ENCODE measurements at places on chromosomes 1 and 21.

DNA sequence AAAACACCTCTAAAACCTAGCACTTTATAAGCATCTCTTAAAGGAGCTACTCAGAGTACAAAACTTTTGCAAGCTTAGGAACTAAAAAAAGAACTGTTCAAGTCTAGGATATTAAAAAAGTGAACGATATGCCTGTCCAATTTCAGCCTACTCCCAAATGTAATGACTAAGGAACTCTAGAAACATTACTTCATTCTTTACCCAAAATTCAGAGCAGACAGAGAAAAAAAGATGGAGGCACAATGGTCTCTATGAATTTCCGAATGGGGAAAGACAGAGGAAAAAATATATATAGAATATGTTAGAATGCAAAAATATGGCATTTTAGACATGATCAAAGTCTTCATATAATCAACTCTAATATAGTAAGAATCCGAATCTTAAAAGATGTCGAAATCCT is 61.2 kb downstream of the TP53BP2 start:
- no peak for DNase-seq

GRCh38 chr1:67338642-67339041 is 31.0 kb downstream of the IL12RB2 start:
- no peak for DNase-seq

DNA sequence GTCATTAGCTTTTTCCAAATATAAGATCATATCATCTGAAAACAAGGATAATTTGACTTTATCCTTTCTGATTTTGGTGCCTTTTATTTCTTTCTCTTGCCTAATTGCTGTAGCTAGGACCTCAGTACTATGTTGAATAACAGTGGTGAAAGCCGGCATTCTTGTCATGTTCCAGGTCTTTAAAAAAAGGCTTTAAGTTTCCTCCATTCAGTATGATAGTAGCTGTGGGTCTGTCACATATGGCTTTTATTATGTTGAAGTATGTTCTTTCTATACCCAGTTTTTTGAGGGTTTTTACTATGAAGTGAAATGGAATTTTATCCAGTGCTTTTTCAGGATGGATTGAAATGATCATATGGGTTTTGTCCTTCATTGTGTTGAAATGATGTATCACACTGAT is 115.8 kb downstream of the DUSP10 start:
- no peak for DNase-seq

GRCh38 chr1:13628218-13628617 is 44.6 kb downstream of the PDPN start:
- DNase-seq = no peak

GRCh38 chr1:207868774-207869721 is 41.9 kb downstream of the CD34 start:
- peak; percentile 27 for DNase-seq

DNA sequence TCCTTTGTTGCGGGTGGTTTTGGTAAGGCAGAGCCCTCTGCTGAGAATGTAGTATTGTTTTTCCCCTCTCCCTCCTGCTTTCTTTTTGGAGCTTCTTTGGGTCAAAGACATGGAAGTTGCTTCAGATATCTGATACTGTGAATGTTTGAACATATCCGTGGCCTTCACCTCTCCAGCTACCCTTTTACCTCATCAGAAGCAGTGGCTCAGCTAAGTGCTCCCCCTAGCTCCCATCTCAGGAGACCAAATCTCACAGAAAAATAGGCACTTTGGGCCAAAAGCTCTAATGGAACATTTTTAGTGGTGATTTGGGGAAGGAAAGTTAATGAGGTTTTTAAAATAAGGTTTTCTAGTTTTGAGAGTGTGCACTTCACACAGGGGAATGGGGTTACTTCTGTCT is 6.3 kb downstream of the TMEM200B start:
- DNase-seq = no peak

DNA sequence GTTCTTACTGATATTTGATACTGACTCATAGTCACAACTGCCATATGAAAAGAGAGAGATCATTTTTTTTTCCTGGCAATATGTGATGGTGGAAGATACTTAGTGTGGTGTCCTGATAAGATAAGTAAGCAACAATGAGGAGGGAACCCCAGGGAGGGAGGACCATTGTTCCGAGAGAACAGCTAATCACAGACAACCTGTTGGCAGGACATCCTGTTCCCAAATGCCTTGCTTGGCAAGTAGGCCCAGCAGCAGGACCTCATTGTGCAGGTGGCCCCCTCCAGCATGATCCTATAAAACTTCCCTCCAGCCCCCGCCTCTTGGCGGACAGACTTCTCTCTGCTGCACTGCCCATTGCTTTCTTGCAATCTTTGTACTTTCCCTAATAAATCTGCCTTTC is 329.4 kb upstream of the CHRM3 start:
- no peak for DNase-seq

- DNase-seq = no peak
These were observed 15.2 kb downstream of the NR5A2 start for GRCh38 chr1:200042552-200043335.

GRCh38 chr1:182056601-182057366 is 4.7 kb downstream of the ZNF648 start:
- no peak for DNase-seq

DNA sequence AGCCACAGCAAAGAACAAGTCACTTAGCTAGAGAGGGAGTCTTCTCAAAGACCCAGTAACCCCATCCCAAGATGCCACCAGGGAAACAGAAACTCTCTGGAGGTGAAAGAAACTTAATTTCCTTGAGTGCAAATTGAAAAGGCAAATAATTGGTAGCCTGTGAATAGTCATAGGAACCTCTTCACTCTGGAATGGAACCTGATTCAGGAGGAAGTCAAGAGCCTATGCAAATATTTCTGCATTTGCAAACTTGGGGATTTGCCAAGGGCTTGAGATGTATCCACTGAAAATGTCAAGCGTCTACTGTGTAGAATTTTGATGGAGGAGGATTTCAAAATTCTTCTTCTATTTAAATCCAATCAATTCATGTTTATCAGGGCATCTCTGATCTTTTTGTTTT is 5.7 kb downstream of the HIVEP3 start:
- no peak for DNase-seq

DNA sequence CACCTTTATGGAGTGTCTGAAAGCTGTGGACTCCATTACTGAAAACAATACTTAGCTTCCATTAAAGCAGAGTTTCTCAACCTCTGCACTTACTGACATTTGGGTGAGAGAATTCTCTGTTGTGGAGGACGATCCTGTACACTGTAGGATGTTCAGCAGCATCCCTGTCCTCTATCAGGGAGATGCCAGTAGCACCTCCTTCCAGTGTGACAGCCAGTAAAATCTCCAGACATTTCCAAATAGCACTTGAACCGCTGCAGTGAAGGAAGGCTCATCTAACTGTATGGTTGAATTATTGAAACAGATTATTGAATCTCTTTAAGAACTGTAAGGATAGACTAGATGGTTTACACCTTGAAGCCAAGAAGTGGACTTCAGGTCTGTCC is 3.1 kb downstream of the PRDM2 start:
- DNase-seq = no peak

GRCh38 chr1:183144752-183145151 is 41.3 kb upstream of the LAMC2 start:
- DNase-seq = no peak

DNA sequence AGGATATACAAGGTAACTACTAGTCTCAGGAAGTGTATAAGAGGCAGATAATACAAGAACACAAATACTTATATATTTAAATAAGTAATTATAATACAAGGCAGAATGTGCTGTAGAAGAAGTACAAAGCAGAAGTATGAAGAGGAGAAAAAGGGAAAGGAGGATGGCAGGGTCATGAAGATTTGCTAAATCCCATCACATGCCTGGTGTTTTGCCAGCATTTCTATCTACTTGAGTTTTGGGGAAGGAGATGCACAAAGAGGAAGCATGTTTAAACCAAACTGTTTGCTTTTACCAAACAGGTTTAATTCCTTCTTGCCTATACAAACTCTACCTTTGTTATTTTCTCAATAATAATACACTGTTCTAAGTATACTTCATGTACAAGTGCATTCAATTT is 60.9 kb upstream of the PODN start:
- DNase-seq = no peak

DNA sequence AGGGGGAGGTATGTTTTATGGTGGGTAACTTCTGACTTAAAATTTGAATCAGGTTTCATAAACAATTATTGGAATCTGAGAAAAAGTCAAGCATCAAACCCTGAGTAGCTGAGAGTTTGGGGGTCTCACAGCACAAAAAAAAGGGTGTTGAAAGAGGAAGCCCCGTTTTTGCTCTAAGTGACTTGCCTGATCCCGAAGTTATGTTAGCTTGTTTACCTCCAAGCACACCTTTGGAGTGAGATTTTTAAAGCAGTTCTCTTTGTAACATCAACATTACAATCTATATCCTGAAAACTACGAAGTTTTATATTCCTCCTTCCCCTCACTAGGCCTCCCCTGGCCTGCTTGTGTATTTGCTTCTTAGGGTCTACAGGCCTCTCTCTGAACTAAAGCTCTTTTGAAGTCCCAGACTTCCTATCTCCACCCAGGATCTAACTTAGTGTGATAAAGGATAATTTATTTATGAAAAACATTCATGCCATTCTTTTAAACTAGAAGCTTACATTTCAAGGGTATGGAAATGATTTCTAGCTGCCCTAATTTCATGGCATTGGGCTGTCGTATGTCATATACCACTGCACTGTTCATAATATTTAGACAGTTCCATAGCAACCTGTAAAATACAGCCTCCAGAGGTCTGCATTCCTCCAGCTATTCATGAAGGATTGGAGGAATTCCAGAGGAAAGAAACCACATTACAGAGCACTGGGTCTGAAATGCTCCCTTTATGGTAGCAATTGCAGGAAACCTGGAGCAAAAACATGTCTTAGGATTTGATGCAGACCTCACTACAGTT is 36.1 kb upstream of the RGS1 start:
- peak; percentile 87 for DNase-seq

DNA sequence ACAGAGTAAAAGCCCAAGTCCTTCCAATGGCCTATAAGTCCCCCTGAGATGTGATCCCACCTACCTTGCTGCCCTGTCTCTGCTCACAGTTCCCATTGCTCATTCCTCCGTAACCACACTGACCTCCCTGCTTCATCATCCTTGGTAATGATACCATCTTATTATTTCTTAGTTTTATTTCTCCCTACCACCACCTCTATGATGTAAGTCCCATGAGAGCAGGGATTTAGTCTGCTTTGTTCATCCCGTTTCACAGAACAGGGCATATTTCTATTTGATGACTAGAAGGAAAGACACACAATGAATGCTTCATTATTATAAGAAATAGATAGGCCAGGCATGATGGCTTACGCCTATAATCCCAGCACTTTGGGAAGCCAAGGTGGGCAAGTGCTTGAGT is 22.5 kb downstream of the NIBAN1 start:
- DNase-seq = no peak

GRCh38 chr1:161298116-161298515 is 11.7 kb downstream of the MPZ start:
- no peak for DNase-seq

Measured in fibroblast of the conjunctiva (primary cell).